ENCODE measurements at places on chromosomes 6 and 20.

- DNase-seq = no peak
These were observed 146.3 kb downstream of the SOX4 start for GRCh38 chr6:21739838-21740237.

GRCh38 chr20:8196096-8196495 is 64.0 kb downstream of the PLCB1 start:
- DNase-seq = no peak

- no peak for DNase-seq
These were observed 137.5 kb downstream of the FOXA2 start for GRCh38 chr20:22446613-22447446.

- no peak for DNase-seq
These were observed 278.6 kb downstream of the TBC1D32 start for GRCh38 chr6:121055572-121056163.

DNA sequence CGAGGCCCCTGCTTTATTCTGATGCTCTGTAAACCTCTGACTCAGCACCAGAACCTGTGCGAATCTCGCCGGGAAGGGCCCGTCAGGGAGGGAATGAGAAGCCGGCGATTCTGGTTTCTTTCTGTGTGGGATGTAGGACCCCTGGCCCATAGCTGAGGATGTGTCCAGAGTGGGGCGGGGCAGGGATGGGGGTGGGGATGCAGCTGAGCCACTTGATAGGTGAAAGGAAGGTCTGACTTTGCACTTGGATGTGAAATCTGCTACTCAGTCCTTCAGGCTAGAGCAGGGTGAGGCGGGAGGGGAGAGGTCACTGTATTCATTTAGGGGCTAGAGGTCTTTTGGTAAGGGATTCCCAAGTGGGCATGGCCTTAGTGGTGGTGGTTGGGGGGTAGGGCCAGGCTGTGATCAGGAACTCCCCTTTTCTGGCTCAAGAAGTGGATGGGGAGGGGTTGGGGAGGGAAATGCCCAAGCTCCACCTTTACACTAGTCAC is 2.3 kb downstream of the TOX2 start:
- no peak for DNase-seq

DNA sequence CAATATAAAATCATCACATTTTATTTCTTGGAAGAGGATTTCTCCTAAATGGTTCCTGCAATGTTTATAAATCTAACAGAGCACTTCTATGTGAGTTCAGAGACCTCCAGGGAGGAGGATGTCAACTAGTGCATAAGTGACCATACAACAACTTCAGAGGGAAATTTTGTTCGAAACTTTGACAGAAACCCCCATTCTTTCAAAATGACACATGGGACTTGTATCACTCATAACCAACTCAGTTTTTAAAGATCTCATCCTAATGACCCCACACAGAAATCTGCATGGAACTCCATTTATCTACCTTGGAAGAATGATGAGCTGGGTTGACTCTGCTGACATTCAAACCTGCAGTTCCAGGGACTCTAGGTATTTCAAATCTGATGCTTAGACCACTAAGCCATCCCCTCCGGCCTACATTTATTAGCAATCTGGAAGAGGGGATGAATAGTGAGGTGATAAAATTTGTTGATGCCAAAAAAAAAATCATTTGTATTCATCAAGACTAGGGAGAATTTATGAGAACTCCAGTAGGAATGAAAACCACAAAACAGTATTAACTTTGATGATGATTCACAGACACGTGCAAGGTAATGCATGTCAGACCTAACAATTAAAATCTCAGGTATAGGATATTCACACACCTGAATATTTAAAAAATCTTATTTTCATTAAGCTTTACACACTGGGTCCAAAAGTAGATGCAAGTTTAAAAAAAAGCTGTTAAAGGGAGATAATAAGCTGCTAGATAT is 153.0 kb downstream of the REV3L start:
- DNase-seq = peak; percentile 24

- DNase-seq = no peak
These were observed 153.3 kb downstream of the RNGTT start for GRCh38 chr6:88810089-88810488.

DNA sequence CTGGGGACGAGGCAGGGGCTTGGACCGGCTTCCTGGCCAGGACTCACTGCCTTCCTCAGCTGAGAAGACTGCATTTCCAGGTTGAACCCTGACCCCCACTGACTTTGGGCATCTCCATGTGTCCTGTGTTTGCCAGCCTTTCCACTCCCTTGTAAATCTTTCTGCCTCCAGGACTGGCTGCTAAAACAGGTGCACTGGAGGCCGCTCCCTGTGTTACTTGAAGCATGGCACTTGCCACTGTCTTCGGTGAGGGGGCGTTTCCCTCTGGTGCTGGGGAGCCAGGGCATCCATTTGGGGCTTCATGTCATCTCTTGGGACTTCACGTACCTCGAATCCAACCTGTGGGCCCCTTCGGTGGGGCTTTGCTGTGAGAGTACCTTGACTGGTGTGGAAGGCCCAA is 6.7 kb upstream of the RBM38 start:
- no peak for DNase-seq

DNA sequence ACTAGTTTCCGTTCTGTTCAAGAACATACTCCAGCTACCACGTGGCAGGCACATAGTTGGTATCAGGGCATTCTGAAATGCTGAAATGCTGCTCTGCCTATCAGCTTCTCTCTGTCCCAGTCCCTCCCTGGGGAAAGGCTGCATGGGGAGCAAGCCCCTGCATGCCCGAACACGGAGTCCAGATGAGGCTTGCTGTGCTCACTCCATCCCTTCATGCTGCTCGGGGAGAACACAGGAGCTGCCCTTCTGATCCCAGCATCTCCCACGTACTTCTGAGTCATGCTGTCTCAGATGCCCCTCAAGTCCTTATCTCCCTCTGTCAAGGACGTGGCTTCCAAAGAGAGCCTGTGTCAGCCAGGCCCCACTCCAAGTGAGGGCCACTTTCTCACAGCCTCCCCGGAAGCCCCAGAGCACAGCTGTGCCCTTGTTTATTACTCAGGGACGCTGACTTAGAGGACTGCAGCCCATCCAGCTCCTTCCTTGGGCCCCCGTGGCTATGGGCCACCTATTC is 29.4 kb downstream of the THBS2 start:
- no peak for DNase-seq

DNA sequence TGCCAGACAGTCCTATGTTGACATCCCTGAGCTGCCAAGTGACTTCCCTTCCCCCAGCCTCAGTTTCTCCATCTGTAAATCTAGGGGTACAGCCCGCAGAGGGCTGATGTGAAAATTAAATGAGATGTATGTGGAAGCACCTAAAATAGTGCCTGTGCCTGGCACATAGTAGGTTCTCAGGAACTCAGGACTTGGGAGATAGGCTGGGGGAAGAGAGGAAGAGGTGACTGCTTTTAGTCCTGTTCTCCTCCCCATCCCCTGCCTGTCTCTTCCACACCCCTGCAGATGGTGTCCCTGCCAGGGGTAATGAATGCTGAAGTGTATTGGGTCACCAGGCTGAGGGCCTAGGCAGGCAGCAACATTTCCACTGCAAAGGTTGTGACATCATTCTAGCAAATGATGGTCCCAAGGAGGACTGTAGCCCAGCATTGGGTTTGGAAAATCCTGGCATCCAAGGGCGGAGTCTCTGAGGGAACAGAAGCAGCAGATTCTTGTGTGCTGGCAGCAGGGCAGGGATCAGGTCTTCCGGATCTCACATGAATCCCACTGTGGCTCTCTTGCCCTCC is 1.8 kb downstream of the SNPH start:
- no peak for DNase-seq

DNA sequence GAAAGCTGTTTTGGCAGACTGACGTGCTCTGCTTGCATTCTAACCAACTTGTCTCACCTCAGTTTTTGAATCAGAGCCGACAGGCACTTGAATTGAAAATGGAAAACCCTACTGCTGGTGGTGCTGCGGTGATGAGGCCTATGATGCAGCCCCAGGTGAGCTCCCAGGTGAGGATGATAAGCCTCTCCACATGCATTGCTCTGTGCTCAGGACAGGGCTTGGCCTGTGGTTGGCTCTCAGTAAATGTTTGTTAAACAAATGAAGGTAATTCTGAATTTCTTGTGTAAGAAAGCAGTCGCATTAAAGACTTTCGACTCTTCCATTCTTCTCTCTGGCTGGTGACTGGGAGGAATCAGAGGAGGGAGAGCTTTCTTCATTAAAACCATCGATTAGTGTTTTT is 136.3 kb downstream of the SULF2 start:
- no peak for DNase-seq

GRCh38 chr20:2206957-2207769 is 88.6 kb upstream of the TGM3 start:
- DNase-seq = no peak

- no peak for DNase-seq
These were observed 73.0 kb upstream of the TULP1 start for GRCh38 chr6:35585658-35586057.

GRCh38 chr20:57236813-57237584 is 29.4 kb downstream of the BMP7 start:
- no peak for DNase-seq

DNA sequence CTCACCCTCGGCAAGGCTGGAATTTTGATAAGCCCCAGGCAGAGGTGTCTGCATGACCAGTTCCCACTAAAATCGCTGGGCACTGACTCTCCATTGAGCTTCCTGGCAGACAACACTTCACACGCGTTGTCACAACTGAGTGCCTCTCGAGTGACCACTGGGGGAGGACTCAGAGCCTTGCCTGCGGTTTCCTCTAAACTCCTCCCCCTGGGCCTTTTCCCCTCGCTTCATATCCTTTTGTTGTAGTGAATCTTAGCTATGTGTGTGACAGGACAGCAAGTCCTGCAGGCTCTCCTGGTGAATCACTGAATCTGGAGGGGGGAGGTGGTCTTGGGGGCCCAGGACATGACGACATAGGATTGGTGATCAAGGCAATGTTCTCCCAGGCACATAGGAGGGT is 670.8 kb downstream of the PRKN start:
- DNase-seq = no peak

DNA sequence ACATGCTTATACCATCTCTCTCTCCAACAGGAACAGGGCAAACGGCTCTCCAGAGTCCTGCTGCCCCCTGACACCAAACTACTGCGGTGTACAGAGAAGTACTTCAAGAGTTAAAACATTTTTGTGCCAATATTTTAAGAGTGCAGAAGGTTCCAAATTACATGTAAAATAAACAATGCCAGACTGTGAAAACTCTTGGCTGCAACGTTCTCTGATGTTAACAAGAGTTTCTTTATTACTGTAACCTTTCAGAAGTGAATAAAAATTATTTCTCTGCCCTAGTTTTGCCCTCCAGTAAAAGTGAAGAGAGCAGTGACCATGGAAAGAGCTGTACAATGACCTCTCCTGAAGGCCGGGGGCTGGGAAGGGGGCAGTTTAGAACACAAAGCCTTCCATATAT is 41.4 kb upstream of the FAM83C start:
- DNase-seq = no peak

GRCh38 chr20:20368418-20369249 is 730 bp downstream of the INSM1 start:
- no peak for DNase-seq

- DNase-seq = no peak
These were observed 234.3 kb downstream of the ARHGAP18 start for GRCh38 chr6:129475477-129476247.

- no peak for DNase-seq
These were observed at the start of gene SAMD10 for GRCh38 chr20:63979557-63980316. Gene SAMD10 (minus strand): TSS chr20:63979642. CDS start chr20:63979467, 175 bp downstream.

- DNase-seq = no peak
These were observed 158.3 kb downstream of the TMEM242 start for GRCh38 chr6:157164972-157165371.

DNA sequence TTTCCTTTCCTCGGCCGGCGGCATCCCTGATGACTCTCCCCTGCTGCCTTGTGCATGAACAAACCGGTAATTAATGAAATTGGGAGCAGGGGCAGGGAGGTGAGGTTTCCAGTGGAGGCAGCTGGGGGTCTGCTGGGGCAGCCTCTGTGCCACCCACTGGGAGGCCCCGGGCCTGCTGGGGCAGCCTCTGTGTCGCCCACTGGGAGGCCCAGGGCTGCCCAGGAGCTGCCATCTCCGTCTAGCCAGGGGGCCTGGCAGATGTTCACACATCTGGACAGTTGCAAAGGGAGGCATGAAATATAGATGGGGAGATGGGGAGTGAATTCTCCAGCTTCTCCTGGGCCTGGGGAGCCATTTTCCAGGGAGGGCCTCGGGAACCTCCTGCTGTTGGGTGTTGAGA is 33.8 kb downstream of the TOX2 start:
- DNase-seq = no peak

DNA sequence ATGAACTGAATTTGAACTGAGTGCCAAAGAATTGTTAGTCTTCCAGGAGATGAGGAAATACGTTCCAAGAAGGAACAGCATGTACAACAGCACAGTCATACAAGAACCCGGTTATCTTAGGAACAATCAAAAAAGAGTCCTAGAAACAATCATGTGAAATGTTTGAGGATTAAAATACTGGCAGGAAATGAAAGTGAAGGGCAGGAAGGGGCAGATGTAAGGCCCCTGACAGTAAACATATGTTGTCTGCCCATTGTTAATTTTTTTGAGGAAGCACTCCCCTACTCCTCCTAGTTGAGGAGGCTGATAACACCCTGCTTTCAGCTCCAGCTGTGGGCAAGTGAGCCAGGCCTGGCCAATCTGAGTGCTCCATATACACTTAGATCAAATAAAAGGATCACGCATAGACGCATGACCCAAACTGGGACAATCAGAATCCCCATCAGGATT is 220.9 kb downstream of the HACE1 start:
- DNase-seq = no peak

- no peak for DNase-seq
These were observed 64.4 kb upstream of the DUSP22 start for GRCh38 chr6:227812-228338.

DNA sequence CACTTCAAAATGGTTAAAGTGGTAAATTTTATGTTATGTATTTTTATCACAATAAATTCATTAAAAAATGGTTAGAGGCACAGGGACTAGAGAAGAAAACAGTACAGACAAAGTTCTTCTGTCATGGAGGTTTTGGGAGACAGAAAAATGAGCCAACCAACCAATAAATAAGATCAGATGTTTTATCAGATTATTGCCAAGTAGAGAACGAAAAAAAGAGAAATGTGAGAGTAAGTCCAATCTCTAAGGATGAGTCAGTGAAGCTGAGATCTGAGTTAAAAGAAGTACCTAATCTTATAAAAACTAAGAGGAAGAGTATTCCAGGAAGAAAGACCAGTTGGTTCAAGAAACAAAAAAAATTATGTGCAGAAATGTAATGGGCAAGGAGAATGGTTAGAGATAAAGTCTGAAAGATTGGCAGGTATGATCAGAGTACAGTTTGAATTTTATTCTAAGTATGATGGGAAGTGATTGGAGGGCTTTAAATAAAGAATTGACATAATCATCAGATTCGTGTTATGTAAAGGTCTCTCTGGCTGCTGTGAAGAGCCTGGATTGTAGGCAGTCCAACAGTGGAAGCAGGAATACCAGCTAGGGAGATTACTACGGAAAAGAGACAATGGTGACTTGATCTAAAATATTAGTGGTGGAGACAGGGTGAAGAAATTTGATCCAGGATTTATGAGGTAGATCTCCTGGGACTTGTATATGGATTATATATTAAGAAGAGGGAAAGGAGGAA is 79.6 kb downstream of the RCAN2 start:
- no peak for DNase-seq

DNA sequence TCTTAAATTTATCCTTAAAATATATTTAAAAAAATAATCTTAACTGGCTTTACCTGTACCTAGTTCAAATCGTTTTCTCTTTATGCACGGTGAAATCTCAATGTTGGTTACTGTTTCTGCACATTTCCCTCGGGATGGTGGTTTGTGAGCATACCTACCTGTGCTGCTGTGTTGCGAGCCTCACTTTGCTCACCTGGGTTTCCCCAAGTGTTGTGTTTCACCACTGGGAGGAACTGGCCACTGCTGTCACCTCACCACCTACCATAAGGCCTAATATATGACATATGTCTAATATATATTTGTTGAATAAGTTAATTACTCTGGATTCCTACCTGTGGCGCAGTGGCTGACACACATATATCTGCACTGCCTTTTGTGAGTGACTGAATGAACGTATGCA is 493.5 kb upstream of the FLRT3 start:
- DNase-seq = no peak

Data from GM12864 (cell line).